Activated T-cell treated with anti-CD3 and anti-CD28 coated beads, Interleukin-2, amount 50 U/mL, for 72 hours (primary cell): ENCODE measurements at places on chromosomes 1 and 21. TPM values are rescaled to one million over a fixed set of nuclear protein-coding genes. Genes with fewer than 3 reads are reported as not detected.

DNA sequence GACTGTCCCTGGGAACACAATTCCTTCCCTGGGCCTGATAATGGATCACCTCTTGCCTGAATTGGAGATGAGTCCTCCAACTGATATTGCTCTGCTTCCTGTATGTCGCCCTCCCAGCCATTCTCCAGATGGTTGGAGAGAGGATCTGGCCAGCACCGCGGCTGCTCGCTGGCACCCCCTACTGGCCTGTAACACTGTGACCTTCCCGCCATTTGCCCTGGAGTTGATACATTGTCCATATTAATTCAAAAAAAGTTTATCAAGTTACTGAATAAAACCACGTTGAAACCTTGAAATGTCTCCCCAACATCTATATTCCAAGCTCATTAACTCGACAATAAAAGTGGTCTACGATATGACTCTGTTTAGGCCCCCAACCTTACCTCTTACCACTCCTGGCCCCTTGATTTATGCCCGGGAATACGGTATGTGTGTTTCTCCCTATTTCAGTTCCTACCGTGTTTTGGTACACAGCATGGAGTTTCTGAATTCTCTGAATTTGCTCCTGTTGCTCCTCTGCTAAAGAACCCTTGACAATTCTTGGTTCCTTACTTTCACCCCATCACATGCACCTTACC is 241.8 kb upstream of the KIAA0040 start:
- DNase-seq, result no peak

TRABD2B gene
- total RNA-seq, result not detected

NPHP4 gene
- 12.3 TPM for total RNA-seq

LCE6A gene
- not detected for total RNA-seq

AMPD1 gene
- total RNA-seq, result not detected

LCE2A gene
- not detected for total RNA-seq
